ENCODE measurements at places on chromosomes 6 and 20.

GRCh38 chr20:49323622-49324238, 45.9 kb upstream of the ZNFX1 start:
- DNase-seq: no peak

GRCh38 chr6:15690510-15690909, 27.7 kb upstream of the DTNBP1 start:
- no peak for DNase-seq

- no peak for DNase-seq
Observed at GRCh38 chr6:24879351-24879750, 56.4 kb downstream of the RIPOR2 start.

DNA sequence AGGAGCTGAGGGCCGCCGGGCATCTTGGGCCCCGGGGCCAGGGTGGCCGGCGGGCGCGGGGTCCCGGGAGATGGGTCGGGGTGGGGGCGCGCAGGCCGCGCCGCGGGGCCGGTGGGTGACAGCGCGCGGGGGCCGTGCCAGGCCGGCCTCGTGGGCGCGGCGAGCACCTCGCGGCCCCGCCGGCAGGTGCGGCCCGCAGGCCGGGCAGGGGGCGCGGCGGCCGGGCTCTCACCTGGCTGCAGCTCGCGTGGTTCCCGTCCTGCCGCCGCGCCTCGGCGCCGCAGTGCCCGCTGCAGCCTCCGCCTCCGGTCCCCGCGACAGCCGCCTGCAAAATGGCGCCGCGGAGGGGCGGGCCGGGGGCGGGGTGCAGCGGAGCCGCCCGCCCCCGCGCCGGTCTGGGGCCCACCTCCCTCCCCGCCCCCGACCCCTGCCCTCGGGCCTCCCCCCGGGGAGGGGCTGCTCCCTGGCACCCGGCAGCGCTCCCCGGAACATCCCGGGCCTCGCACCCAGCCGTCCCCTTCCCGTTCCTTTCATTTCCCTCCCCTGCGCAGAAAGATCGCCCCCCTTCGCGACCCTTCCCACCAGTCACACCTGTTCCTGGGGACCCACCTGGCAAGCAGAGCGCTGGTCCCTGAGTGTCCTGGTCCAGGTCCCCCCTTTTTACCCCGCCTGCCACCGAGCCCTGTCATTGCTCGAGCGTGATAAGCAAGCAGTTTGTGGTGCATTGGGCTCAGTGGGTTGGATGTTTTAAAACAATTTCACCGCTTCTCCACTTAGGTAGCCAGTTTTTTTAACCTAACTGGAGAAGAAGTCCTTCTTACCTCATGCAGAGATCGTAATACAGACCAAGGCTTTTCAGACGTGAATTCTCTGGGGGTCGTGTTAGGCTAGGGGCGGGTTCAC, at the start of gene SLC23A2:
SLC23A2 (minus strand) TSS at position 337 of the 903 bp plus-strand sequence. CDS start 68,948 bp downstream, outside the sequence.
- DNase-seq: no peak

GRCh38 chr20:3242172-3242692, 3.2 kb upstream of the SLC4A11 start:
- DNase-seq: no peak

DNA sequence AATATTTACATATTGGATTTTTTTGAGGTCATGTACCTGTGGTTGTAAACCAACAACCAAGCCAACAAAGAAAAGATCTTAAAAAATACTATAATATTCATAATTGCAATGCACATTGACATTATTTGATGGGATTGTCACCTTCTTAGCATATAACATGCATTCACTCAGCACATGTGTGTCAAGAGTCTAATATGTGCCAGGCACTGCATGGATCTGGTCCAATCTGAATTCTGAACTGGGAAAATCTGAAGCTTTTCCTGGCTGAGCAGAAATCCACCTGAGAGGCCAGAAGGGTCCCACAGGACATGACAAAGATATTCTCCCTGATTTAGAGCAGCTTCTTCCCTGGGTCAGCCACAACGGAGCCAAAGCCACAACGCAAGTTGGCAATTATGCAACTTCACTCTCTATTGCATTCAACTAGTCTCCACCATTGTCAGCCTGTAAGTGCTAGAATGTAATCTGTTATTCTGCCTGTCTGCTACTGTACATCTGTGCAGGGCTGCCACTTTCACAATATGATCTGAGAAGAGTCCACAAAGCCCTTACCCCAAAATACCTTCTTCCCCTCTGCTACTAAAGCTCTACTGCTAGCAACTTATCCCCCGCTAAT, 17.0 kb upstream of the DDO start:
- DNase-seq: no peak

DNA sequence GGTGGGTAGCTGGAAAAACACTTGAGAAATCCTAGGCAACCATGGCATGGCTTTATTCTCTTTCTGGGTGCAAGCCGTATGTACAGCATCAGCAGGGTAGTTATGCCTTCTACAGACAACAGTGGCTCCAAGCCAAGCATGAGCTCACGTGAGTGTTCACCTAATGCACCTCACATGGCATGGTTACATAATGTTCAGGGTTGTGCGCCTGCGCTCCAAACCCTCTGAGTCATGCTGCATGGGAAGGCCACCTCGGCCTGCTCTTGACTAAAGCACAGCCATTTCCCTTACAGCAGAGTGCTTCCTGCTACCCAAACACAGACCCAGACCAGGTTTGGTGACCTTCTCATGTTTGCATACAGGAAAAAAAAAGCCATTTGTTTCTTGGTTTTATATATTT, 96.2 kb downstream of the VIP start:
- DNase-seq: no peak

- no peak for DNase-seq
Observed at GRCh38 chr20:62925076-62925419, 1.3 kb downstream of the DIDO1 start.

GRCh38 chr6:124002377-124003081, 198.9 kb downstream of the NKAIN2 start:
- no peak for DNase-seq

DNA sequence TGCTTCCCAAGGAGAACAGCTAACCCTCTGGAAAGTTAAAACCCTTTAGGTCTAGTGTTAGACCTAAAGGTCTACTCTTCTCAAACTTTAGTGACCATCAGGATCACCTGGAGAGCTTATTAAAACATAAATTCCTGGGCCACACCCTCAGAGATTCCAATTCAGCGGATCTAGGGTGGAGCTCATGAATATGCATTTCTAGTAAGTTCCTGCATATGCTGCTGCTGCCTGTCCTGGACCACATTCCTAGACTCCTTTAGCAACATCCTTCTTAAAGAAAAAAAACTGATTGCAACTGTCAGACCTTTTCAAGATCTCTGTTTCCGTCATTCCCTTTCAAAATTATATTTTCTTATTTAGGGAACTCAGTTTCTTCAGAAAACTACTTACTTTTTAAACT, 31.2 kb downstream of the SNAP25 start:
- no peak for DNase-seq

DNA sequence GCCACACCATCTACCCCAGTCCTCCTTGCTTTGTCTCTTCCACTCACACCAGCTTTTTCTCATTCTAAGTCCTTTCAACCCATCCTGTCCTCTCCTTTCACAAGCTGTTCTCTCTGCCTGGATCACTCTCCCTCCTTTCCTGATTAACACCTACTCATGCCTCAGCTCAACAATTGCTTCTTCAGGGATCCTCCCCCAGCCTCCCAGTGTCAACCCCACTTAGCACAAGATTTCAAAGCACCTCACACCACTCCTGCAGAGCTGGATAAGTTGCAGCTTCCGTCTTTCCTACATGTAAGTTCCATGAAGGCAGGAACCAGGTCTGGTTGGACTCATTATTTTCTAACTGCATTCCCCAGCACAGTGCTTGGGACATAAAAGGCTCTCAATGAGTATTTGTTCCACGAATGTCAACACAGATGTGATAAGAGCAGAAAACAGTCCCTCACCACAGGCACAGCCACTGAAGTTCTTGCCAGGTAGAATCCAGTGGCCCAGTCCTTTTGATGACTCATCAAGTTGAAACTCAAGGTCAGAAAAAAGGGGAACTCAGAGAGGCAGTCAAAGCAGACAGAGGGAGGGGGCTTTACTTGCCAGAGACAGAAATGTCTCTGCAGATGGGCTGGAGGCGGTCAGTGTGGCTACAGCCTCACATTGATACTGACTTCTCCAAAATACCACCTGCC, 193.4 kb upstream of the PRDM1 start:
- no peak for DNase-seq

DNA sequence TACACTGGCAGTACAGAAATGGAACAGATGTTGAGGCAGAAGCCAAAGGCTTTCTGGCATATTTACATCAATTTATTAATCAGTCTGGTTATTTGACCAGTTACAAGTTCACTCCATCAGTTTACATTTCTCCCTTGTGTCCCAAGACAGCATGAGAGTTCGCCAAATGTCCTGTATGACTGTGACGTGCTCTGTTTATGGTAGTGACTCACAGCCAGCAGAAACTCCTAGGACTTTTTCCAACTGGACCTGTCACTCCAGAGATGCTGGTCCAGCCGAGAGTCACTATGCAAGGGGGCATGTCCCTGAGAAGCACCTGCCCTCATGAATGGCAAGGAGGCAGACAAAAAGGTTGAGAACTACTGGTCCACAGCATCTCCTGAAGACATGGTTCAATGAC, 160.0 kb downstream of the LRFN2 start:
- DNase-seq: peak; percentile 85

DNA sequence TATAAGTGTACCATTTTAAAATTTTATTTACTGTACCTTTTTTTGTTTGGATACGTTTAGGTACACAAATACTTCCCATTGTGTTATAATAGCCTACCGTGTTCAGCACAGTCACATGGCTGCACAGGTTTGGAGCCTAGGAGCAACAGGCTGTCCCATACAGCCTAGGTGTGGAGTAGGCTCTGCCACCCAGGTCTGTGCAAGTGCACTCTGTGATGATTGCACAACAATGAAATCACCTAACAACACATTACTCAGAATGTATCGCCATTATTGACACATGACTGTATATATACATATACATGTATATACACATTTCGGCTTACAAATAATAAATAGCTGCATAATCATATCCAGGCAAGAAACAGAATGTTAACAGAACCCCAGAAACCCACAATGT, 15.4 kb downstream of the SERAC1 start:
- no peak for DNase-seq

GRCh38 chr6:26088344-26088743, 1.1 kb downstream of the HFE start:
- DNase-seq: no peak

- DNase-seq: no peak
Observed at GRCh38 chr20:17017232-17017631, 209.6 kb upstream of the PCSK2 start.

- no peak for DNase-seq
Observed at GRCh38 chr20:62063315-62063980, 2.2 kb downstream of the TAF4 start.

GRCh38 chr6:26552640-26553188, 14.5 kb downstream of the HMGN4 start:
- DNase-seq: no peak

DNA sequence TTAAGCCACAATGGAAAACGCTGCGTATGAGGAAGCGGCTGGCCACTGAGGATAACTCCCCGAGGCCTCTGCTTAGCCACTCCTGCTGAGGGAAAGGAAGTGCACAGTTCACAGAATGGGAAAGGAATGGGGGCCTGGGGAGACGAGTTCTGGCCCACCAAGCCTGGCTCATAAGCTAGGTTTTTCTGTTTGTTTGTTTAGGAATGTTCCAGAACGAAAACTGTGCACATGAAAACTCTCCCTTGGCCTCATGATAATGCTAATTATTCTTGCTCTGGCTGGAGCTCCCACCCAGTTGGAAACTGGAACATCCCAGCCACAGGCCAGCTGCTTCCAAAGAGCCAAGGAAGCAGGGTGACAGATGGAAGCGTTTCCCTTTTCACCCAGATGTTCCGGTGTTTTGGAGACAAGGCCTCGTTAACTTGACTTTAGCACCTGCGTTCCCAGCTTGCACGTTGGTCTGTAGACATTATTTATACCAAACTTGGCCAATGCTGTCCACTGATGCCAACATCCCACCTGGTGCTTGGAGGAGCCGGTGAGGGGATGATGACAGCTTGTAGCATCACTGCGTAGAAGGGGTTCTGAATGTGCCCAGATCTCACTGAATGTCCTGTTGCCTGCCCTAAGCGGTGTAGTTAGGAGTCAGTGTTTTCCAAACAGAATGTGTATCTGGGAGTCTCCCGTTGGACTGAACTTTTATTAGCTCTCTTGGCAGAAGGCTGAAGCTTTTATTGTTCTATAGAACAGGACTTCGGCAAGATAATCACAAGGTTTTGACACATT, 34.5 kb downstream of the APCDD1L start:
- no peak for DNase-seq

DNA sequence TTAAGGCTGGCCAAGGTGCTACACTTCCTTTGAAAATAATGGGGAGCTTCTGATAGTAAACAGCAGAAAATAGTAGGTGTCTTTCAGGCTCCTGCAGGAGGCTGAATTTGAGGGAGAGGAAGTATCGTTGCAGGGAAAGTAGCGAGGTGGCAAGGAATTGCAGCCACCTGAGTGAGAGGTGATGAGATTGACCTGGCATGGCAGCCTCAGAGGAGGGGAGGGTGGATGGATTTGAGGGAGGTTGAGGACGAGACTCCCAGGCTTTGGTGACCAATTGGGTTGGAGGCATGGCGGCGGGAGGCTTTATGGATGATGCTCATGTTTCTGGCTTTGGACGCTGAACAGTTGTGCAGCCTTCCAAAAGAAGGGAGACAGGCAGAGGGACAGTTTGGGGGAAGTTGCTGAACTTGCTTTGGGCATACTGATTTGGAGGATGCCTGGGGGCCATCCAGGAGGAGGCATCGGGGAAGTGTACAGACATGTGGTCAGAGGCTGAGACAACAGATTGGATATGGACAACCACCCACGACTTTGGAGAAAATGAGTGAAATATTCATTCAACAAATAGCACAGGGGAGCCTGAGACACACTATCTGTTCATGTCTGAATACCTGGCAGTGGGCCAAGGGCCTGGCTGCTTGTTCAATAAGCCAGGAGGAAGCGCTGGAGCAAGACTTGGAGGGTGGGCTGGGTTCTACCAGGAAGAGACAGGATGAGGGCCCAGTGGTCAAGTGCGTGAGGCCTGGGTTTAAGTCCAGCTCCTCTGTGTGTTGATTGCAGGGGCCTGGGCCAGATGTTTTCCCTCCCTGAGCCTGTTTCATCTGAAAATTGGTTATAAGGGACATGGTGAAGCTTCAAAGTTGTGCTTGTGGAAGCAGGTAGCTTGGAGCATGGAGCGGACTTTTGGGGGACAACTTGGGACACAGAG, 113.2 kb downstream of the CEBPB start:
- peak; percentile 58 for DNase-seq

DNA sequence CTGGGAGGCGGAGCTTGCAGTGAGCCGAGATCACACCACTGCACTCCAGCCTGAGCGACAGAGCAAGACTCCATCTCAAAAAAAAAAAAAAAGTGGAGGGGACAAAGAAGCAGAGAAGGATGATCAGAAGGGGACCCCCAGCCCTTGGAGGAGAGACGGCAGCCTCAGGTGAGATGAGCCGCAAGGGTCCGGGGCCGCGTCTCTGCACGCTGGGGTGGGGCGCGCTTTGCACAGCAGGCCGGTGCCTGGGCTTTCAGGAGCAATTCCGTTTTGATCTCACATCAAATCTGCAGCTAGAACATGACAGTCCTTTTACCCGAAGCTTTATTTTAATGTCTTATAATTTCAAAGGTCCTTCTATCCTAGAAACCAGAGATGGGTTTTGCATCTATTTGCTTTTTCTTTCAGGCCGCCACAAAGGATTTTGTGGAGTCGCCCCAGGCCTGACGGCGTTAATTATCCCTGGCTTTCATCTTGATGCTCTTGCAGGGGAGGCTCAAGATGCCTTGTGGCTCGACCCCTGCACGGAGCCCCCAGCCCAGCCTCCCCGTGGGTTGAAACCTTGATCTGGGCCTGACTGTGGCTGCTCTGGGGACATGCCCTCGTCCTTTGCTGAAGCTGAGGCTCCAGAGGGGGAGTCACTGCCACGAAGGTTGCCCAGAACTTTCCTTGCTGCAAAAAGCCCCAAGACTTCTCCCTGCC, 17.3 kb downstream of the HRH3 start:
- no peak for DNase-seq

- DNase-seq: no peak
Observed at GRCh38 chr6:14732844-14733757, 512.8 kb upstream of the JARID2 start.
